ENCODE measurements at places on chromosomes 4 and X.
A peak's percentile ranks its signal among the peaks of the same experiment; 100 is the strongest.

GRCh38 chr4:156824451-156825060 is 147.0 kb downstream of the PDGFC start:
- DNase-seq, result no peak

DNA sequence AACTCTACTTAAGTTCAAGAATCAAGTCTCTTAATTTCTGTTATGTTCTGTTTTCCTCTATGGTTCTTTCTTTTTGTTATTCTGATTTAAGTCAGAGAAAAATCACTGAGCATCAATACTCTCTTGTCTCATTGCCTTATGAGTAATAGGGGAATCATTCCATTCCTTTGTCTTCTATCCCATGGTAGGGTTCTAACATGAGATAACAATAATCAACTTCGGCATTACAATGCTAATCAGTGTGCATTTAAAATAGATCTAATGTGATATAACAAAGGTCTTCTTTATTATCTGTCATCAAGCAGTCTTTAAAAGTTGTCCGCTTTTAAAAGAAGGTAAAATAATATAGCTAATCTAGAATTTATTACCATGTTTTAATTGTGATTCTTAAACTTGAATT is 446.9 kb downstream of the IL15 start:
- no peak for DNase-seq

- DNase-seq, result no peak
These were observed 427.9 kb downstream of the SPRY1 start for GRCh38 chr4:123824524-123824923.

- peak; percentile 17 for DNase-seq
These were observed 124.5 kb downstream of the CFAP299 start for GRCh38 chr4:80459918-80460473.

DNA sequence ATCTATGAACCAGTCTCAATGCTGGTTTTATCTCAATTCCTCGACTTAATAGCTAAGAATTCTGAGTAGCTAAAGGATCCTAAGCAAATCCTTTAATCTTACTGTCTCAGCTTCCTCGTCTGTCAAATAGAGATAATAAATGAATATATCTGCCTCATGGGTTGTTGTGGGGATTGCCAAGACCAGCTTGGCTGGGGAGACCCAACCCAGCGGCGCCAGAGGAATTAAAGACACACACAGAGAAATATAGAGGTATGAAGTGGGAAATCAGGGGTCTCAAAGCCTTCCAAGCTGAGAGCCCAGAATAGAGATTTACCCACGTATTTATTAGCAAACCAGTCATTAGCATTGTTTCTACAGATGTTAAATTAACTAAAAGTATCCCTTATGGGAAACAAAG is 41.9 kb downstream of the SLC34A2 start:
- DNase-seq, result no peak

All from CD4-positive, CD25-positive, alpha-beta regulatory T cell (primary cell).